Pulmonary artery endothelial cell (primary cell): ENCODE measurements at places on chromosomes 3 and 15. TPM values are rescaled to one million over a fixed set of nuclear protein-coding genes. Genes with fewer than 3 reads are reported as not detected.

DNA sequence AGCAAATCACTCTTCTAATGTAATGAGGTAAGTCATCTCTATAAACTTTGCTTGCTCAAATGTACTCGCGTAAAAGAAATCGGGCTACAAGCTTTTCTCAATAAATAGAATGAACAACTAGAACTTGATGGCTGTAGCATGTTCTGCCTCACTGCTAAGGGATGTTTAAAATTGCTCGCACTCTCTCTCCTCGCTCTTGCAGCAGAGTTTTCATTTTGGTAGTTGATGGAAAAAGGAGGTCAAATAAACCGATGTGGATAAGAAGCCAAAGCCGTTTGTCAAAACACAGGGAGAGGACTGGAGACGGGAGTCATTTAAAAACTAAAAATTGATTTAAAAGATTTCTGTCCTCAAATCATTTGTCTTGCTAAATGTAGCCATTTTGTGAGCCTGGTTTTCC, 53.3 kb downstream of the ANXA2 start:
- DNase-seq, result no peak

DNA sequence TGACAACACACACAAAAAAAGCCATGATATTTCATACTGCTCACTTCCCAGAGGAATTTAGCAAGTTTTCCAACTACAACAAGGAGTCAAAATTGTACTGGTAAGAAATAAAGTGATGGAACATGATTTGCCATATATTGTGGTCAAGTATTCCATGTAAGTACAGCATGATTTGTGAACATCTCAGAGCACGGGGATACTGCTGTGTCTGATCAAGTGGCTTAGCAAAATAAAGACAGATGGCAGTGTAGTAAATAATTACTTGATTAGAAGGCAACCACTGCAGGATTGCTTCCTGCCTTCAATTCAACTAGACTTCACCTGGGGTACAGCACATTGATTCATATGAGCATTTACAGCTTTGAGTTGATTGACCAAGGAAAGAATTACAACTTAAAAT, 51.6 kb upstream of the DUT start:
- DNase-seq, result no peak

- no peak for DNase-seq
These were observed 134.8 kb upstream of the TTC14 start for GRCh38 chr3:180467177-180467576.

DNA sequence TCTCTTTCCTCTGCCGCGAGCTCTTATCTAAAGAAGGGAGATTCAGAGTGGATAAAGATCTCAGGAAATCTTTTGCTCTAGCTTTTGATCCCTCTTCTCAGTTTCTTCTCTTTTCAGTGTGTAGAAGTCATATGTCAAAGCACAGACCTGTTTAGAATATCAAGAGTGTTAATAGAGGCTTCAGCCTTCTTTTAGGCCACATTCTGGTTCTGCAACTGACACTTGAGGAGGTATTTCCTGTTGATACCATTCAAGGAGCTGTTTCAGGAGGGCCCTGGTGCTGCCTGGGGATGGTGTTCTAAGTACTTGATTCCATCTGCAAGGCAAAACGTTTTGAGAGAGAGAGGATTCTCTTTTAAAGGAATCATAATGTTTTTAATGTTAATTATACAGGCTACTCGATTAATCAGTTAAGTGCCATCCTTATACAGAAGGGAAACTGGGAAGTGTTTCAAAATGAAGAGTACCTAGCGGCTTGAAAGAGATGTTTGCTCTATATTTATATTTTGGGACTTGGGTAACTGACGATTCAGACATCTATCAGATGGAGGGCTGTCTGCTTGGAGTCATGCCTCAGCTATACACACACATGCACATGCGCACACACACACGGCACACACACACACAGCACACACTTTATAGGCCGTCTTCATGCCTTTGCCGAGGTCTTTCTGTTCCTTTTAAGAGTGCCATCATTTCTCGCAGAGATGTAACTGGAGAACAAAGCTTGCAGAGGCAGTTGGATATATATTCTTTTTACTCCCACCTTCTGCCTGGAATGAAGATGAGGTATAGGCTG, 313.9 kb downstream of the PTPRG start:
- DNase-seq, result no peak

BFSP2 gene
- not detected in 2 replicates for total RNA-seq

REC114 gene
- not detected in 2 replicates for total RNA-seq

SMCO1 gene
- 0.07 TPM in 1 of 2 replicates, not detected in the other for total RNA-seq
